Retina (tissue), 1 donor: ENCODE measurements at places on chromosomes 12 and 14.

- no peak for DNase-seq
Measured at GRCh38 chr12:58298803-58299202, 357.4 kb downstream of the ATP23 start.

- DNase-seq, result no peak
Measured at GRCh38 chr12:124667506-124668326, 100.3 kb upstream of the NCOR2 start.

DNA sequence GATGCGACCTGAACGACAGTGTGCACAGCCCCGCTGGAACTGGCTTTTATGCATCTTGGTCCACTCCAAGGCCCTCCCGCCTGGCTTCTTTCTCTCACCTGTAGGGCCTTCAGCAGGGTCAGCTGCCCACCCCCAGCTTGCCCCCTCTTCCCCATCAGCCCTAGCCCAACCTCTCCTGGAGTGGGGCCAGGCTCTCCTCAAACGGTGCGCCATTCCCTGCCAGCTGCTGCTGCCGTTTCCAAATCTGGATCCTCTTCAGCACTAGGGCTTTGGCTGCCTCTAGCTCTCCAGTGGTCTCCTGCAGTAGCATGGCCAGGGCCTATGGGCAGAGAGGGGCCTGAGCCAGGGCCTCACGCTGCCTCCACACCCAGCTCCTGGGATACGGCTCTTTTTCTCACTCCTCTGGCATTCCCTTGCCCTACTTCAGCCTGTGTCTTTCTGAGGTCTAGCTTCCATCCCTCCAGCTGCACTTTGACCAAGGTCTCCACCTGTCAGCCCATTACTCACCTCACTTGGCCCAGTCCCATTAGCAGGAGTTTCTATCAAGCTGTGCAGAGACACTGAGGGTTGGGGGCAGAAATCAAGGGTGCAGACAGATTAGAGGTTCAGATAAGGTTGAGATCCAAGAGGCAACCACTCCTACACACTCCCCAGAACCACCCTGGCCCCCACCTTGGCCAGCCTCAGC, 5.0 kb downstream of the STAT6 start:
- no peak for DNase-seq

- no peak for DNase-seq
Measured at GRCh38 chr12:77007476-77007875, 57.9 kb downstream of the E2F7 start.

- DNase-seq, result no peak
Measured at GRCh38 chr12:19895246-19896020, 456.1 kb downstream of the AEBP2 start.

GRCh38 chr12:107518868-107519267, 166.7 kb upstream of the PWP1 start:
- DNase-seq, result no peak

- DNase-seq, result no peak
Measured at GRCh38 chr12:115303723-115304309, 619.8 kb upstream of the TBX3 start.

DNA sequence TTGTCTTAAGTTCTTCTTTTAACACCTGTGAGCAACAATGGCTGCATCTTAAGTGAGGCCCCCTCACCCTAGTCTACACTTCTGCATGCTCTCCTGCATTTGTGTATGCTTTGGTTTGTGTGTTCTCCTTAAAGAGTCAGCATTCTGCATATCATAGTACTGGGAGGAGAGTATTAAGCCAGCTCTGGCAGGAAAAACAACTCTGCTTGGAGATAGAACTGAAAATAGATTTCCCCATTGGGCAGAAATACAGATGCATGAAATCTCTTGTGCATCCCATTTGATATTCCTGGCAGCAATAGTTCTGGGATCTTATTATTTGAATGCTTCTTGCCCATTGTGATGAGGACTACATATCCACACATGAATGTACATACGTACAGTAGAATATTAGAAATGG, 70.6 kb upstream of the PRICKLE1 start:
- no peak for DNase-seq

DNA sequence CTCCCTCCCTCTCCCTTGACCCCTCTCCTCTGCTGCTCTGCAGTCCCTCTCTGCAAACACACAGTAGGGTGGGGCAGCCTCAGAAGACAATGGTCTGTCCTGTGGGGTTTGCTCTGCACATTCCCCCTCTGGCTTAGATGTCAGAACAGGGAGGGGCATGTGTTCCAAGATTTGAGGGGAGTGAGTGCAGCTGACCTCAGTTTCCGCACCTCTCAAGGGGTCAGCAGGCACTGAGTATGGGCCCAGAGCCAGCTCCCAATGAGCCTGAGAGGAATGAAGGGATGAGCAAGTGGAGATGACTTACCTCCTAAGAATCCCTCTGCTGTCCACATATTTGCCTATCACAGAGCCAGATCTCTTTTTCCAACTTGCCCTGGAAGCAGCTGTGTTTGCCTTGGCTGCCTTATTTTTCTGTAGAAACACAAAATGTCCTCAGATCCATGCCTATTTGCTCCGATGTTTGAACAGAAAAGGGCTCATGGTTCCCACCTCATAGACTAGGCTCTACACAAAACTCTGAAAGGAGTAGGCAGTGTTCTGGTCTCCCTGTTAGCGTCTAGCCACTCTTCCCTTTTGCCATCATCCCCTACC, 111.4 kb downstream of the CRACR2A start:
- no peak for DNase-seq

GRCh38 chr14:23302290-23303225, at the start of gene PPP1R3E:
Gene PPP1R3E (minus strand): TSS chr14:23302859. CDS start chr14:23302576, 283 bp downstream.
- peak; percentile 86 for DNase-seq

GRCh38 chr12:87985069-87985675, 44.0 kb downstream of the C12orf50 start:
- DNase-seq, result no peak
